IMR-90 (cell line): ENCODE measurements at places on chromosomes 1 and 21.

DNA sequence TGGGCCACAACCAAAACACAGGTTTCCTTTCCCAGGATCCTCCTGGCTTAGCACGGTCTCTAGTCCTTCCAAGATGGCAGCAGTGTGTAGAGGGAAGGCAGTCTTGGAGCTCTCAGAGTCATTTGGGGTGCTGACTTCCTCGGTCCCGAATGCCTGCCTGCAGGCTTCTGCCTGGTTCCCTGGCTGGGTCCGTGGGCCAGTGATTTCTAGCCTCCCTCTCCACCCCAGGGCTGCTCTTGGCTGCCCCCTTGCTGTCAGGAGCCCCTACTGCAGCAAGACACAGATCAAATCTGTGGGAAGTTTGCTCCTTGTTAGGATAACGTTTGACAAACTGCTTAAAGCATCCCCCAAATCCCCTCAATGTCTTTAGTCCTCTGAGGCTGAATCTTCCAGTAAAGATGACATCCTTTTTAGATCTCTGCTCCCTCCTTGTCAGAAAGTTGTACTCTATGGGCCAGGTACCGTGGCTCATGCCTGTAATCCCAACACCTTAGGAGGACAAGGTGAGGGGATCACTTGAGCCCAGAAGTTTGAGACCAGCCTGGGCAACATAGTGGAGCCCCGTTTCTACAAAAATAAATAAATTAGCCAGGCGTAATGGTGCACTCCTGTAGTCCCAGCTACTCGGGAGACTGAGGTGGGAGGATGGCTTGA lies 272.5 kb downstream of the RRAGC start:
- no peak for DNase-seq

DNA sequence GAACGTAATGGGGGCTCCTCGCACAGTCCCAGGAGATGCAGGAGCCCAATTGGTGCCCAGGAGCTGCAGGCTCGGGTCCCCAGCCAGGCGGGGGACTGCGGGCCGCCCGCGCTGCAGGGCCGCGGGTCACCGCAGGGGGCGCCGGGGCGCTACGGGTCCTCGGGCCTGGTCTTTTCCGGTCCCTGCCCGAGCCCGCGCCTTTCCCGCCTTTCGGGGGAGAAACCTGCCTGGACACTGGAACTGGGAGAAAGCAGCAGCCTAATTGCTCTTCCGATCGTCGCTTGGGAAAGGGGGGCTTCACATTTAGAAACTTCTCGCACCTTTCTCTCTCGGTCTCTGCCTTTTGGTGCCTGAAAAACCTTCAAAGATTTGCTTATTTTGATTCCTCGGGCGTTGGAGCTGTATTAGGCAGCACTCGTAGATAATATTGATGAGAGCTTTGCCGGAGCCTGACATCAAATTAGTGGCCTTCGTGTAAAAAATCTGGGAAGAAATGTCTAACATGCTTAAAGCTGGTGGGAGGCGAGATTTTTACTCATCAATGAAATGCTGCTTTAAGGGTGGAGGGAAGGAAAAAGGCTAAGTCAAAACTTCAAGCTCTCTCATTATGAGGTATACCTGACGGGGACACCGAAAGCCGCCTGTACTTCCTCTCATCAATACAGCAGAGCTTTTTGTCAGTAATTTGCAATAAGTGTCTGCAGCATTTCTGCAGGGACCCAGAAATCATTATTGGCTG lies 12.6 kb upstream of the BARHL2 start:
- no peak for DNase-seq

GRCh38 chr1:3251099-3251806 lies 182.2 kb downstream of the PRDM16 start:
- DNase-seq = no peak

- DNase-seq = no peak
Observed at GRCh38 chr21:32132881-32133280, 146.0 kb downstream of the MIS18A start.

DNA sequence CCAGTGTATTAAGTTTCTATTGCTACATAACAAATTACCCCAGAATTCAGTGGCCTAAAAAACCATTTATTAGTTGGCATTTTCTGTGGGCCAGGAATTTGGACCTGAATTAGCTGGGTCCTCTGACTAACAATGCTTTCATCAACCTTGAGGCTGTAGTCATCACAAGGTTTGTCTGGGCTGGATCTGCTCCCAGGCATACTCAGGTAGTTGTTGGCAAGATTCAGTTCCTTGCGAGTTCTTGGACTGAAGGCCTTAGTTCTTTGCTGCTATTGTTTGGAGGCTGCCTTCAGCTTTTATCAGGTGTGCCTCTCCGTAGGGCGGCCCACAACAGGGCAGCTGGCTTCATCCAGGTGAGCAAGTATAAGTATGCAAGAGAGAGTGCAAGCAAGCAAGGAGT lies 31.4 kb upstream of the DEPDC1 start:
- no peak for DNase-seq

GRCh38 chr1:229819091-229819490 lies 193.0 kb downstream of the URB2 start:
- no peak for DNase-seq

- peak; percentile 1 for DNase-seq
Observed at GRCh38 chr1:77100875-77101274, 118.4 kb downstream of the PIGK start.

DNA sequence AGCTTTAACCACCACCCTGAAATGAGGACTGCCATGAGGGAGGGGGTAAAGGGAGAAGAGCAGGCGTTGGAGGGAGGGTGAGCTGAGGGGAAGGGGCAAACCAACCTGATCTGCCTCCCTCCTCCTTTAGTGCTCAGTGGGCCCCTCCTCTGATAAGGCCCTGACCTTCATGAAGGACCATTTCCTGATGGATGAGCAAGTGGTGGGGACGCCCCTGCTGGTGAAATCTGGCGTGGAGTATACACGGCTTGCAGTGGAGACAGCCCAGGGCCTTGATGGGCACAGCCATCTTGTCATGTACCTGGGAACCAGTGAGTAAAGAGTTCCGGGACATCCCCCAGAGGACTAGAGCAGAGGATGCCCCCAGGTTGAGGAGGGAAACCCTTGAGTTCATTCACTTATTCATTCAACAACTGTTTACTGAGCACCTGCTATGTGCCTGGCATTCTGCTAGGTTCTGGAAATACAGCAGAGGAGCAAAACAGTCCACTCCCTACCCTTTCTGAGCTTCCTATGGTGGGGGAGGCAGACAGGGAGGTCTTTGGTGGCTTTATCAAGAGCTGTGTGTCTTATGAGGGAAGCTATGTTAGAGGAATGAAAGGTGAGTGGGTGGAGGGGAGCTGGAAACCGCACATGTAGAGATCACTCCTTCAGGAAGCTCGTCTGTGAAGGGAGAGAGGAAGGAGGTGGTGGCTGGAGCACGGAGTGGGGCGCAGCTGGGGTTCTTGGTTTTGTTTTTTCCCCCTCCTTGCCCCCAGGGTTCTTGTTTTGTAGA lies 19.5 kb downstream of the SEMA4A start:
- DNase-seq = no peak

- peak; percentile 52 for DNase-seq
Observed at GRCh38 chr21:36698981-36699545, at the start of gene SIM2. Gene SIM2, plus strand, starts transcription at chr21:36699115. Its CDS starts 632 bp downstream, at chr21:36699747.

DNA sequence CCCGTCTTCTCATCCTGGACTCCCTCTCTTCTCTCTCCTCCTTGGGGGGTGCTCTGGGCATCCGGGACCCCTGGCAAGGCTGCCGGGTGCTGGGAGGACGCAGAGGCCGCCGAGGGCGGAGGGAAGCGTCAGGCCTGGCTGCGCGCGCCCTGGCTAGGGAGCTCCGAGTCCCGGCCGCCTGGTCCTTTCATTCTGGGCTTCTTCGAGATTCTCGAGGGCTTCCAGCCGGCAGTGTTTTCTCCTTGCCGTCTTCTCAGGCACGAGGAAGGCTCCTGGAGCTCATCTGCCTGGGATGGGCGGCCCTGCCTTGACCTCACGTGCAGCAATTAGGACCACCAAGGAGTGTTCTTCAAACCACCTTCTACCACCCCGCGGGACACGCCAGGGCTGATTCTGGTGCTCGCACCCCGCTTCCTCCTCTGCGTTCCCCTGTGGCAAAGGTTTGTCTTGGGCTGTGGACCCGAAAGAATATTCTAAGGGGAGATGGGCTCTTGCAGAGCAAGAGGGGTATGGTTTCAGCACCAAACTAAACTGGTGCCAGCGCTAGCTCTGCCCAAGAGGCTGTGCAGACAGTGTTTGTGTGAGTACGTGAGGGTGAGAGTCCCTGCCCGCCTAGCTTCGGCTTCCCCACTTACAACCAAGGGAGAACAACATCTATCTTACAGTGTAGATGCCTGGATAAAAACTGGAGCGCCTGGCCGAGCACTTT lies 36.5 kb downstream of the PIK3CD start:
- DNase-seq = peak; percentile 21

DNA sequence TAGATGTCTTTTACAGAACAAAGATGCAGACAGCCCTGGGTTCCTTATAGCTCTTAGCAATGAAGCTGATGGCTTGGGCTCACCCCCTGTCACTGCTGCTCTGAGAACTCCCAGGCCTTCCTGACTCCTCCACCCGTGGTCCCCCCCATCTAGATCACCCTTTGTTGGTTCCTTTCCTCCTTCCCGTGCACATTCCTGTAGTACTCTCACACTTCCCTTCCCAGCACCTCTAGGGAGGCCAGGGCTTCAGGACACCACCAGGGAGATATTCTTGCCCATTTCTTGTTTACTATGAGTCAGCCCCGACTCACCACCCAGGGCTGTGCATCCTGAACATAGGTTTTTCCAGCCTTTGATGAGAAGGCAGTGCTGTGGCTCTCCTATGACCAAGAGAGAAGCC lies 14.4 kb upstream of the NOS1AP start:
- peak; percentile 87 for DNase-seq

DNA sequence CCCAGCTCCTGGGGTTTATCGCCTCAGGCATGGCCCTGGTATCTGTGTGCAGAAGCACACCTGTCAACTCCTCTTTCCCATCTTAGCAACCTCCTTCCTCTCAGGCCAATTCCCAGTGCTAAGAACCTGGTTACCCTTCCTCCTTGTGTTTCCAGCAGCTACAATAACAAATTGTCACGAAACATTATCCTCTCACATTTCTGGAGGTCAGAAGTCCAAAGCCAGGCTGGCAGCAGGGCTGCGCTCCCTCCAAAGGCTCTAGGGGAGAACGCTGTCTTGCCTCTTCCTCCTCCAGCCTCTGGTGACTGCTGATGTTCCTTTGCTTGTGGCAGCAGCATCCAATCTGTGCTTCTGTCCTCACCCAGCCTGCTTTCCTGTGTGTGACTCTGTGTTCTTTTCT lies 10.7 kb upstream of the MRPS14 start:
- no peak for DNase-seq

GRCh38 chr1:81689531-81689941 lies 111.2 kb upstream of the ADGRL2 start:
- peak; percentile 86 for DNase-seq

- no peak for DNase-seq
Observed at GRCh38 chr1:17614586-17614985, 75.1 kb downstream of the ARHGEF10L start.

GRCh38 chr1:86948212-86948611 lies 33.8 kb downstream of the HS2ST1 start:
- DNase-seq = peak; percentile 45

- DNase-seq = peak; percentile 41
Observed at GRCh38 chr1:8747879-8748825, 69.3 kb downstream of the RERE start.

DNA sequence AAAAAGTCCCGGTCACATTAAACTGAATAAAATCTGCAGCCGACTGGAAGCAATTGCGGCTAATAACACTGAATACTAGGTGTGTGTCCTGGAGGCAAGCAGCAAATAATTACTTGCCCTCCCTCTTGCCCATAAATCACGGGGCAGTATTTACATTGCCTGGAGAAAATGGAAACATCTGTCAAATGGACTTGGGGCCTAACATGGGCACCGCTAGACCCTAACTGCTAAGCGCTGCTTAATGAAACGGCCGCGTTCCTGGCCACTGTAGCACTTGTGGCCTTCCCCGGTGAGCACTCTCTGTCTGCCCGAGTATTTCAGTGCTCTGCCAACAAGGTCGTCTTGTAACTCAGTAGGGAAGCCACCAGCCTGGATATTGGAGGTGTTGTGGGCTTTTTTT lies 23.9 kb upstream of the KNCN start:
- DNase-seq = no peak

- no peak for DNase-seq
Observed at GRCh38 chr1:30758785-30759380, 1.3 kb upstream of the LAPTM5 start.

- no peak for DNase-seq
Observed at GRCh38 chr1:101546885-101547284, 310.1 kb downstream of the S1PR1 start.

DNA sequence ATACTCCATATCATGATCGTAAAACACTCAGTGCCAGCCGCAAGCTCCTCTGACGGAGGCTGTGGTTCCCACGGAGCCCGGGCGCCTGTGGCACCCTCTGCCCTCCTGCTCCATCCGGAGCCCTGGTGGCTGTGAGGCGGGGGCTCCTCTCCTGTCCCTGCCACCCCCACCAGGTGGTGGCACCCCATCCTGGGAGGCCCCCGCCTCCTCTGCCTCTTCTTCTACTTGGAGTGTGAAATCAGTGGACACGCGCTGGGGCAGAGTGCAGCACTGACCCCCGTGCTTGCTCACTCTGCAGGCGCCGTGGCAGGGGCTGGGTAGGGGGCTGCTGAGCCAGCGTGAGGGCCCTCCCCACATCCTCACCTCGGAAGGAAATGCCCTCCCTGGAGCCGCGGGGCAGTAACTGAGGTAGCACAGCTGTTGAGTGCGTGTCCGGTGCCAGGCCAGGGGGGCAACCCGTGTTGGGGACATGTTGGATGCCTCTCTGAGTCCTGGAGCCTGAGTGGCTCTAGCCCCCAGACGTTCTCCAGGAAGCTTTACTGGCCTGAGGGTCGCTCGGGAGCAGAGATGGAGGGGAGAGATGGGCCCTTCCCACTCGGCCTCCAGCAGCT lies 58.7 kb upstream of the ABCG1 start:
- no peak for DNase-seq

- no peak for DNase-seq
Observed at GRCh38 chr1:167158111-167158812, 62.4 kb upstream of the POU2F1 start.

DNA sequence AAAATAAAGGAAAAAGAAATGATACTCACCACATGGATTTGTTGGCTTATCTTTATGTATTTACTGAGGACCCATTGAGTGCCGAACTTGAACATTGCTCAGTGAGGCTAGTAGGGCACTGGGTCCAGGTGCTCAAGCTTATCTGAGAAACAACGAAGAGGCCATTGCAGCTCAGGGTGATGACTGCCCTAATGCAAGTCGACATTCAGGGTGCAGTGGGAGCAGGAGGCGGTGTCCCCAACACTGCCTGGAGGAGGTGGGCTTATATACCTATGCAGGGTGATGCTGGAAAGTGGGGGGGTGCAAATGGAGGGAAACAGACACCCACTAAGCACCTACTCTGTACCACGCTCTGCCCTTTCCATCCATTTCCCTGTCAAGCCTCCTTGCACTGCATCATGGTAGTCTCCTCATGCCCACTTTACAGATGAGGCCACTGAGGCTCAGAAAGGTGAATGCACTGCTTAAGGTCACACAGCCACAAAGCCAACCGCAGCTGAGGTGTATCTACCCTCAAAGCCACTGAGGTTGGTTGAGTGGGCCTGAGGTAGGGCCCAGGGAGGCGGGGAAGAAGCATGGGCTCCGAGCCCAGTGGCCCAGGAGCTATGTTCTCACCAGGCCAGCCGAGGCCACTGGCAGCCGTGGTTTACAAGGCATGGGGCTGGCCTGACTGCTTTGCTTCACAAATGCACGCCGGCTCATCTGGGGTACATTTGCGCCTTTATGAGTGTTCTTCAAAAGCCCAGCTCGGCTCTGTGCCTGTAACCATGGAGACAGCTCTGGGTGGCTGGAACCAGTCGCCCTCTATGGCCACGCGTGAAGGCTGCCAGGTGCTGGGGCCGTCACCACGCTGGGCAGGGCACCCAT lies 103.8 kb downstream of the EPHB2 start:
- no peak for DNase-seq

GRCh38 chr1:160567858-160568682 lies 11.2 kb downstream of the CD84 start:
- no peak for DNase-seq
